ENCODE measurements at places on chromosomes 3 and 15.
A peak's percentile ranks its signal among the peaks of the same experiment; 100 is the strongest.

GRCh38 chr3:30456264-30456663, 150.1 kb upstream of the TGFBR2 start:
- DNase-seq: no peak

- peak; percentile 51 for DNase-seq
Measured at GRCh38 chr3:120449701-120450599, 842 bp downstream of the FSTL1 start.

DNA sequence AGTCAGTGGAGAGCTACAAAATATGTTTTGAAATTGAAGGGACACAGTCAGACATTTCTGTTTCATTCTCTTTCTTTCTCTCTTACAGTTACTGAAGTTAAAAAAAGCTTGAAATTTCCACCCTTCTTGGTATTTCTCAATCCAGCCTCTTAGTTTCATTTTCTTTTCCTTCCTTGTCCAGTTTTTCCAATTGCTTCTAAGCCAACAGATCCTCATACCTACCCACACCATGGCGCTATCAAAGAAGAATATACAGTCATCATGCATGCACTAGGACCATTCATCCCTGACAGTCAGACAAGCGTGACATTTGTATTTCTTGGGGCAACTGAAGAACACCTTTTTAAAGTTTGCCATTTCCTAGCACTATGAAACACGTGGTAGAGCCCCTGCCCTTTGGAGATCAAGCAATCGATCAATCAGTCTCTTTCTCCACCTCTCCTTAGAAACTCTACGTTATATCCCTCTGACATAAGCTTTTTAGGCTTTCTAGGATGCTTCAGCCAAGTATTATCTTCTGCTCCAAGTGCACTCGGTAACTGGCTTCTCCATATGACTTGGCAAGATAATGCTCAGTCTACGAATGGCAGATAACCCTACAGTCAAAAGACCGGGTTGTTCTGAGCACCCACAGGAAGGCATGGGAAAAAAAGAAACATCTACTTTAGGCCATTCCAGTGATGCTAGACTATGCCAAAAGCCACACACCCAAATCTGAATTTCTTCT, 65.4 kb downstream of the FBN1 start:
- no peak for DNase-seq

- no peak for DNase-seq
Measured at GRCh38 chr3:172653004-172653572, 57.8 kb downstream of the NCEH1 start.

- no peak for DNase-seq
Measured at GRCh38 chr3:112811917-112812660, 34.6 kb downstream of the CD200R1L start.

GRCh38 chr3:119195911-119196310, 22.5 kb downstream of the UPK1B start:
- no peak for DNase-seq

DNA sequence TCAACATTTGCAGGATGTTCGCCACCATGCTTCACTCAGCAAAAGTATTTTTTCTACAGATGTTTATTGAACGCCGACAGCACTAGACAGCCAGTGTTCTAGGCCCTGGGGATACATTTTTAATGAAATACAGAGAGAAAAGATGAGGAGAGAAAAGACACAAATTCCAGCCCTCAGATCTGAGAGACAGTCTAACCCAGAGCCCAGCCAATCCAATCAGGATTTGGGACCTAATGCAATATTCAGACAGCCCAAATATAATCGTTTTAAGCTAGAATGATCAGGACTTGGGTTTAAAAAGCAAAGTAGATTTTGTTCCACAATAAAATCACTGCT, 174.8 kb downstream of the SLCO3A1 start:
- DNase-seq: no peak

- no peak for DNase-seq
Measured at GRCh38 chr3:138812806-138813205, 21.9 kb downstream of the PIK3CB start.

- no peak for DNase-seq
Measured at GRCh38 chr15:98067339-98067738, 106.8 kb downstream of the ARRDC4 start.

DNA sequence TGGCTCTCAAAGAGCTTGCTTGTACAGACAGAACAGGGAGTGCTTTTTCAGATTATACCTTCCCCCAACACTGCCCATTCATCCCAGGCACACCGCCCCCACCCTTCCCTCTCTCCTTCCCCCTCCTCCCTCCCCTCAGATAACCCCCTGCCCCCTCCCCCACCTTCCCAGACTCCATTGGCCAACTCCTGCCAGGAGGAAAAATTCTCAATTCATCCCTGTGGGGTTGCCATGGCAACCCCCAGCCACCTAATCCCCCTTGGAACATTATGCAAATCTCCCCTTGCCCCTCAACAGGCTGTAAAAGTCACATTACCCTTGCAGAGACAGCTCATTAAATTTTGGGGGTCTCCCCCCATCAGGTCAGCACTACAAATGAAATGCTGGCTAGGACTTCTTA, 14.3 kb downstream of the TLE3 start:
- peak; percentile 44 for DNase-seq

DNA sequence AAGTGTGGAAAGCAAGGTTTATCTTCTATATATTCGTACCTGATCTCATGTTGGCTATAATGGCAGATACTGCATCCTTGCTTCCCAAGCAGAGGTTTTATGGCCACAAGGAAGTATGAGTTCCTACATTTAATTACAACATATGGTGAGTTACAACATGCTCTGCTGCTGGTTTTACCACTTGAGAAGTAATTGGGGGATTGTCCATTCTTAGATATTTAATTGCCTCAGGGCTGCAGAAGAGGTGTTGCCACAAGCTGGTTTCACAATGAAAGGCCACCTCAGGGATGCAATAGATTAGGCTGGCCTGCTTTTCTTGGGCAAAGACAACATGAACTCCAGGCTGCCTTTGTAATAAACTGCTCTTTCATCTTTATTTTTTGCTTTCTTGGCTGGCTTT, 48.6 kb downstream of the RAP2B start:
- no peak for DNase-seq

- DNase-seq: no peak
Measured at GRCh38 chr15:95857758-95858157, 472.7 kb upstream of the NR2F2 start.

DNA sequence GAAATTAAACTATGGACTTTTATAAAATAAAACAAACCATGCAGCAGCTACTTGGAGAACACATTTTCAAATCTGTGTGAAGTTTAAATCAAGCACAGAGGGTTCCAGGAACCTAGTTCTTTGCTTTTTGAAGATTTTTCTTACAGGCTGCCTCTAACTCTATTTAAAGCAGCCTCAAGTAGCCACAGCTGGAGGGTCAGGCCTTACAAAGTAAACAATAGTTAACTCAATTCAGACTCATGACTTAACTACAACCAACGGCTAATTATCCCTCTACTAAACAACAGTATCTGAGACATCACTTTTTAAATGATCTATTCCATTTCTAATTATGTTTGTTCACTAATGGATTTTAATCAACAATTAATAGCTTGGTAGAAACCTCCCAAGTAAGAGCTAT, 9.8 kb downstream of the LRIG1 start:
- no peak for DNase-seq

GRCh38 chr3:150589759-150590158, 13.4 kb upstream of the SELENOT start:
- no peak for DNase-seq

- DNase-seq: no peak
Measured at GRCh38 chr15:82894971-82895520, 57.5 kb downstream of the HOMER2 start.

GRCh38 chr3:128438488-128439072, 28.1 kb downstream of the DNAJB8 start:
- DNase-seq: no peak

- peak; percentile 44 for DNase-seq
Measured at GRCh38 chr3:124837730-124838186, 49.4 kb downstream of the ITGB5 start.

DNA sequence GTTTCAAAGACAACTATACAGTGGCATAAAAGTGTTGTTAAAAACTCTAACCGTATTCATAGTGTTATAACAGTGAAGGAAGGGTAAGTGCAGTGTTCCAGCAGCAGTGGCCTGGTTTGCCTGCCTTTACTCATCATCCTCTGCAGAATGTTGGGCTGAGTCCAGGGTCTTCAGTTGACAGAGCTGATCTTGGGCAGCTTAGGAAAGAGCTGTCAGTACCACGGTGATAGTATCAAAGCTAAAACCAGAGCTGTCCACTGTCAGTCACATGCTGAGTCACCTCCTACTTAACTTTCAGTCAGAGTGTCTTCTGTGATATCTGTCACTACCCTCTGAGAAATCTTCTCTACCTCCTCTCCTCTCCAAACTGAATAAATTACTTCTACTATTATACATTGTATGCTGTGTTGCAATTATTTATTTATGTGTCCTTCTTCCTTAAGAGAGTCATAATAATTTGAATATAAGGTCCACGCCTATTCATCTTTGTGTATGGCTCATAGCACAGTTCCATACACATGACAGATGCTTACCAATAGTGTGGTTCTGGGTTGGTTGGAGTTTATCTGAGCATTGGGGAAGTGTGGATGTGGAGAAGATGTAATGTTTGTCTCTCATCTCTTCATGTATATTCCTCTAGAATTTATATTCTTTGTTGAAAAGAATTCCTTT, 242.1 kb downstream of the ZIC1 start:
- no peak for DNase-seq

DNA sequence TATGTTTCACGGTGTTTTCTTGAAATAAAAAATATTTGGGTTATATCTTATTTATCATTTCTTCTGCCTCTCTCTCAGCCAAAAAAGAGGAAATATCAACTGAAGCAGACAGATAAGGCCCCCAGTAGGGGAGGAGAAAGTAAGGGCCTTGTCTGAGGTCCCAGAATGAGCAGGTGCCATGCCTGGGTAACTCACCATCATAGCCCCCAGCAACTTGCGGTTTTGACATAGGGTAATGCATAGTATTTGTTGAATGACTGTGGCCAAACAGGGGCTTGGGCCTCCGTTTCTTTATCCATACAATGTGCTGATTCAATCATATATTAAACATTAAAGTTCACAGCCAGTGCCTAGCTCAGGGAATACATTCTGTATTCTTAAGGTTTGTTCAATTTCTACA, 119.6 kb downstream of the ABI3BP start:
- DNase-seq: no peak

- no peak for DNase-seq
Measured at GRCh38 chr15:65903296-65904073, 34.2 kb downstream of the RAB11A start.

GRCh38 chr3:3119393-3119851, 7.3 kb upstream of the TRNT1 start:
- DNase-seq: no peak

DNA sequence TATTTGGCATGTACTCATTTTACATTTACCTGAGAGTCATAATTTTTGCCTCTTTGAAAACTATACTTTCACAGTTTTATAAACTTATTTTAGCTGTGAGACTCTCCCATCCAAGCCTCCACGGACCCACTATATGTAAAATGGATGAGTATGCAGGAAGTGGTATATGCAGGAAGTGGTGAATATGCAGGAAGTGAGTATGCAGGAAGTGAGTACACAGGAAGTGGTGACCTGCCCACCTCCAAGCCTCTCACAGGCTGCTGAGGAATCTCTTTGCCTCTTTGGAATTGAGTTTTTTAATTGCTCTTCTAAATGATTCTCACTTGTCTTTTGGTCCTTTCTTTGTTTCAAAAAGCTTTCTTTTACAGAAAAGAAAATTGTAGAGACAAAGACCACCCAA, 85.2 kb downstream of the KBTBD8 start:
- no peak for DNase-seq

- no peak for DNase-seq
Measured at GRCh38 chr3:73299184-73299691, 237.8 kb downstream of the EBLN2 start.

DNA sequence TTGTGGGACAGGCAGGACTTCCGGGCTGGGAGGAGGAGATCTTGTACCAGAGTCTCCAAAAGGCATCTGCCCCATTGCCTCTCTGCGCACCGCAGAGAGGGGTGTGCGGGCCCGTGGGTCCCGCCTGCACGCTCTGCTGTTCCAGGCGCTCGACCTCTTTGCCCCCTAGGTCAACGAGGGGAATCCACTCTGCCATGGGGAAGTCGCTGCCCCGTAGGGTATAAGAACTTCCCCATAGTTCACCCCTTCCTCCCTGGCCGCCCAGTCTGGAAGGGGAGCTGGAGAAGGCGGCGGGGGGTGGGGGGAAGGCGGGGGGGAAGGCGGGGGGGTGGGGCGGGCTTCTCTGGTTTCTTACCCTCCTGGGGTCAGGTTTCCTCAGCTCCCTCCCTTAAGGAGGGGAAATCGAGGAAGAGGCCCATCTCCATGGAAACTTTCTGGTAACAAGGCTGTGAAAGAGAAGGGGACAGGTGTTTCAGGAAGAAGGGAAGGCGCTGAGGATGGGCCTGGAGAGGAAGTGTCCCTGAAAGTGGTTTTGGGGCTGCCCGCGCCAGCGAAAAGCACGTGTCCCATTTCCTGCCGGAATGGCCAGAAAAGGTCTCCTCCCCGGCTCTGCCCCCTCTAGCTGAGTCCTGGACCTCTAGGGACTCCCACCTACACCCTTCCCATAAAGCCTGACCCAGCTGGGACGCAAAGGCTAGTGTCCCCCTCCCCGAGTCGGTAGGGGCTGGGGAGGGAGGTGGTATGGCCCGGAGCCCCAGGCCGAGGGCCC, 27.5 kb downstream of the NR1I2 start:
- no peak for DNase-seq

DNA sequence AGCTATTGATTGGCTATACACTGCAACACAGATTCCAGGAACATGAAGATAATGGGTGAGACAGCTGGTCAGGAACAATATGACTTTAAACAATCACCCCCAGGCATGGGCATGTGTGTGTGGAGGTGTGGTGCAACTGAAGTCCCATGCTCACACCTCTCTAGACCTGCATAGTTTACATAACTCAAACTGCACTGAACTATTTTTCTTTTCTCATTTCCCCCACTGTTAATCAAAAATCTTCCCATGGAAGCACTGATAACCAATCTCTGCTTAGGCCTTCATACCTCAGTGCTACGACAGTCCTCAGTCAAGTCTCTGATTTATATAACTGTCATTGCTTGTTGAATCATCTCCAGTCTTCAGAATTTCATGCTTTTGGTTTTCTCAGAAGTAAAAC, 600.2 kb downstream of the NTRK3 start:
- DNase-seq: no peak

GRCh38 chr3:32226875-32227500, 11.5 kb upstream of the CMTM8 start:
- DNase-seq: no peak

DNA sequence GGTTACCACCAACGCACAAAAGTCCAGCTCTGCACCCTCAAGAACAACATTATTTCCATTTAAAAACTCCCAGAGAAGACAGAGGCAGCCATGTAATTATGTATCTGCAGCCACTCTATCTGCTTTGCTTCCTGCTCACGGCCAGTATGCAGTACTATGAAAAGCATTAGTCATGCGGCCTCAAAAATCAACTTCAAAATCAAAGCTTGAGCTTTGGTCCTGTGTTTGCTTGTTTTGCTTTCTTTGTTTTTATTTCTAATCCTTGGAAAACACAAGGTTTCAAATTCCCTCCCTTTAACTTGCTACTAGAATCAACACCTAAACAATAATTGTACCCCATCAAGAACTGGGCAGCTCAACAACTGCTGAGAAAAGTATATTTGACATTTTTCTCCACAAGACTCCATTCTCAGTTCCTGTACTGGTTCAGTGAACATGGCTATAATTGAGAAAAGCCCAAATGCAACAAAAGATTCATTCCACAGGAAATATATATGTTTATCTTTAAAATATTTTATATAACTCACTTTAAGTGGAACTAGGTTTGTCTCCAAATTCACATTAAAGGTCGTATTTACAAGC, 37.6 kb downstream of the GBE1 start:
- no peak for DNase-seq
